Astrocyte (in vitro differentiated cells and primary cell): ENCODE measurements at places on chromosomes 4 and X. TPM values are rescaled to one million over a fixed set of nuclear protein-coding genes. Genes with fewer than 3 reads are reported as not detected.
A peak's percentile ranks its signal among the peaks of the same experiment; 100 is the strongest.

CCDC110 gene
- total RNA-seq = 0.39 and 1.2 TPM in 2 replicates

HELT gene
- not detected in 2 replicates for total RNA-seq

GAGE12E gene
- total RNA-seq = not detected in 2 replicates

HSFX3 gene
- not detected in 2 replicates for total RNA-seq

DNA sequence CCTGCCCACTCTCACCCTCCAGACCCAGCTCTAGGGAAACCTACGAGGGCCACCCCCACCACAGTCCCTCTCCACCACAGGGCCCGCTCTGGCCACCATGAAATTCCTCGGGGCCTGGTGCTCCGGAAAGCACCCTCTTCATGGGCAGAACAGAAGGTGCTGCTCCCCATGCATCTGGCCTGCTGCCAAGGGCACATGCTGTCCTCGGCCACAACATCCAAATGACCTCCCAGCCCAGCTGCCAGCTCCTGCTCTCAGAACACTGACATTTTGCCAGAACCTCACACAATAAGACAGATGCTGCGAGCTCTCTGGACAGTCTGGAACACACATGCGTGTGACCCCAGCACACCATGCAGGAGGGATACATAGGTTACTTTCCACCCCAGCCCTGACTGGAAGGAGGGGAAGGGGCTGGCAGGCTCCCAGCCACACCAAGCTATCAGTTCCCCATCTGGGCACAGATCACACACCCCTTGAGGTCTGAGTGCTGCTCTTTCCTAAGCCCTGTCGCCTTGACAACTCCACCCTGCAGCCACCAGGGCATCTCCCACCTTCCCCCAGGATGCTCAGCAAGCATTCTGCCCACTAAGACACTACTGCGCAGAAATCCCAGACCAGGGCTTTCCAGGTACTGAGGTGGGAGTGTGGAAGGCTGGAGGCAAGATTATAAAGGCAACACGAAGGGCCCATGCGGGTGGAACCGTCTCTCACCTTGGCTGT, 5.8 kb downstream of the CCNQ start:
- DNase-seq = no peak

GRCh38 chr4:24912252-24913118, at the start of gene CCDC149:
TSS of gene CCDC149 (minus strand) at chr4:24913042. CDS start at chr4:24912864, 178 bp downstream.
- DNase-seq = peak; percentile 55

DNA sequence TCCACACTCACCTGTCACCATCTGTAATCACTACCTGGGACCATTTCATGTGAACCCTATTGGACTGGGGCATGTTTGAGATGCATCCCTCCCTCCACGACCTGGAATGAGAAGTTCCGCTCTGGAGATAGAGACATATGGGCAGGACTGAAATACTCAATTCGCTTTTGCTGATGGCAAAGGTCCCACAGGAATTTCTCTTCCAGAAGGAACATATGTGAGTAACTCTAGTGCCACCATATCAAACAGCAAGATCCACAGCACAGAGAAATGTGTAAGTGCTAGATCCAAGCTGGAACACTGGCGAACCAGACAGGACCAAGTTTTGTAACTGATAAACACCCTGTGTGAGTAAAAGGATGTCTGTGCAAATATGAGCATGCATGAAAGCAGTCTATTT, 43.9 kb downstream of the SEL1L3 start:
- DNase-seq = no peak

- no peak for DNase-seq
These were observed 270.5 kb upstream of the GPC4 start for GRCh38 chrX:133685822-133686221.
